ENCODE measurements at places on chromosomes 1 and 21.

GRCh38 chr1:19974822-19975416 lies 4.5 kb downstream of the PLA2G2A start:
- DNase-seq: no peak

GRCh38 chr1:205189131-205189530 lies 22.4 kb downstream of the DSTYK start:
- no peak for DNase-seq

GRCh38 chr1:232029315-232029714 lies 402.7 kb downstream of the DISC1 start:
- no peak for DNase-seq

GRCh38 chr1:44851308-44851707 lies 8.3 kb upstream of the PTCH2 start:
- DNase-seq: no peak

DNA sequence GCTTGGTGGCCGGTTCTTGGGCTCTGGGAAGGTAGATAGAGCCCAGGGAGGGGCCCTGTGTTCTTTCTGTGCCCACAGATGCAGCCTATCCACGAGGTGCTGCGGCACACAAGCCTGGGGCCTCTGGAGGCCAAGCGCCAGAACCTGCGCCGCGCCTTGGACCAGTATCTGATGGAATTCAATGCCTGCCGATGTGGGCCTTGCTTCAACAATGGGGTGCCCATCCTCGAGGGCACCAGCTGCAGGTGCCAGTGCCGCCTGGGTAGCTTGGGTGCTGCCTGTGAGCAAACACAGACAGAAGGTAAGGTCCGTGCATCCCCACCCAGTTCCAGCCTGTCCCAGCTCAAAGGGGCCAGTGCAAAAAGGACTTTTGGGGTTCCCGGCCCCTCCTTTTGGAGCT lies 53.5 kb downstream of the C8B start:
- DNase-seq: no peak

DNA sequence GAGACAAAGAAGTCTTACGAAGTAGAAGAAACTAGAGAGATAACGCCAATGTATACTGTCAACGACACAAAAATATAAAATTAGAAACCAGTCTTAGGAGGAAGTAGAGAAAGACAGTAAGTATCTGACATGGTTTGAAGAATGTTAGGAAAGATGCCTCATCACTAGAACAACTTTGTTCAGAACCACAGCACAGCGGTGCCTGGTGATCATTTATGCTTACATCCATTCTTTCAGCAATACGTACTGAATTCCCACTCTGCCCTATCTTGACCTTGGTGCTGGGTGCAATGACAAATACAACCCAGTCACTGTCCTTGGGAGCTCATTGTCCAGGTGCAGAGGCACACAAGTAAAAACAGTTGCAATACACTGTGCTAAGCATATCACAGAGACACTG lies 104.4 kb downstream of the TM2D1 start:
- DNase-seq: no peak

GRCh38 chr1:14546416-14546815 lies 52.1 kb upstream of the KAZN start:
- no peak for DNase-seq

DNA sequence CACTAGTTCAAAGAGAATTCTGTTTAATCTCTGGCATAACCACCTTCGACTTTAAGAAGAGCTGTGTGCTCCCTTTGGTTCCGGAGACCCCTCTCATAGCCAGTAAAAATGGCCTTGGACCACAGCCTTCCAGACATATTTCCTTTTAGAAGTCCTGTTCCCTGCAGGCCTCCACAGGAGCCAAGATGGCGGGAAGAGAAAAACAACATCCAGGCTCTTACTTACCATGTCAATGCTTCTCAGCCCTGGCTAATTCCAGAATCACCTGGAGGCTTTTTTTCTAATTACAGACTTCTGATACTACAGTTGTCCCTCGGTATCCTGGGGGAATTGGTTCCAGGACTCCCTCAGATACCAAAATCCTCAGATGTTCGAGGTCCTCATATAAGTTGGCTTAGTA lies 362.5 kb downstream of the PBX1 start:
- DNase-seq: no peak

- DNase-seq: no peak
Measured at GRCh38 chr1:151989211-151989862, 4.3 kb downstream of the S100A10 start.

- no peak for DNase-seq
Measured at GRCh38 chr1:235857756-235858155, 8.9 kb downstream of the LYST start.

DNA sequence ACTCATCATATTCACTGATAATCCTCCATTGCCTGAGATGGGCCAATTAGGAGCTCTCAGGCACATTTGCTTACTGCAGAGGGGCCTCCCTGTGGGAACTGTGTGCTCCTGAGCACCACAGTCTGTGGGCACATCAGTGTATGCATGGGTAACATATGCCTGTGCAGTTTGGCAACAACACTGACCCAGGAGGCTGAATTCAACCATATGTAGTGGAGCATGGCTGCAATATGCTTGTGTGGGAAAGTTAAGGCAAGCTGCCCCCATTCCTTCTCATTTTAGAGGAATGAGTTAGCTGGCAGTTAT lies 11.8 kb upstream of the FMOD start:
- no peak for DNase-seq

- DNase-seq: no peak
Measured at GRCh38 chr1:209363112-209363511, 220.4 kb upstream of the CAMK1G start.

- DNase-seq: no peak
Measured at GRCh38 chr1:86537928-86538695, 8.8 kb upstream of the CLCA4 start.

DNA sequence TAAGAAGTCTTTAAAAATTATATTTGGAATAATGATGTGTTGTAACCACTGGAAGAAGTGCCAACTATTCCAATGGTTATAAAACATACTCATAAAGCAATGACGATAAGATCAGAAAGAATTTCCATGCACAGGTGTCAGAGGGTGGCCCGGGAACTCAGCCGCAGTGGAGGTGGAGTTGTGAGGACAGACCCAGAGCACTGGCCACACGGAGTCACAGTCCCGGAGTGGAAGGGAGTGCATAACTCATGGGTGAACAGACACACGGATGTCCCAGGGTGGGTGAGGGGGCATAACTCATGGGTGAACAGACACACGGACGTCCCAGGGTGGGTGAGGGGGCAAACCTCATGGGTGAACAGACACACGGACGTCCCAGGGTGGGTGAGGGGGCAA lies 2.5 kb downstream of the KRTAP10-4 start:
- no peak for DNase-seq

GRCh38 chr1:77499466-77499865 lies 183.0 kb downstream of the ZZZ3 start:
- no peak for DNase-seq

GRCh38 chr1:88175120-88175630 lies 508.9 kb upstream of the PKN2 start:
- no peak for DNase-seq

- no peak for DNase-seq
Measured at GRCh38 chr1:236332092-236332758, 50.5 kb upstream of the ERO1B start.

DNA sequence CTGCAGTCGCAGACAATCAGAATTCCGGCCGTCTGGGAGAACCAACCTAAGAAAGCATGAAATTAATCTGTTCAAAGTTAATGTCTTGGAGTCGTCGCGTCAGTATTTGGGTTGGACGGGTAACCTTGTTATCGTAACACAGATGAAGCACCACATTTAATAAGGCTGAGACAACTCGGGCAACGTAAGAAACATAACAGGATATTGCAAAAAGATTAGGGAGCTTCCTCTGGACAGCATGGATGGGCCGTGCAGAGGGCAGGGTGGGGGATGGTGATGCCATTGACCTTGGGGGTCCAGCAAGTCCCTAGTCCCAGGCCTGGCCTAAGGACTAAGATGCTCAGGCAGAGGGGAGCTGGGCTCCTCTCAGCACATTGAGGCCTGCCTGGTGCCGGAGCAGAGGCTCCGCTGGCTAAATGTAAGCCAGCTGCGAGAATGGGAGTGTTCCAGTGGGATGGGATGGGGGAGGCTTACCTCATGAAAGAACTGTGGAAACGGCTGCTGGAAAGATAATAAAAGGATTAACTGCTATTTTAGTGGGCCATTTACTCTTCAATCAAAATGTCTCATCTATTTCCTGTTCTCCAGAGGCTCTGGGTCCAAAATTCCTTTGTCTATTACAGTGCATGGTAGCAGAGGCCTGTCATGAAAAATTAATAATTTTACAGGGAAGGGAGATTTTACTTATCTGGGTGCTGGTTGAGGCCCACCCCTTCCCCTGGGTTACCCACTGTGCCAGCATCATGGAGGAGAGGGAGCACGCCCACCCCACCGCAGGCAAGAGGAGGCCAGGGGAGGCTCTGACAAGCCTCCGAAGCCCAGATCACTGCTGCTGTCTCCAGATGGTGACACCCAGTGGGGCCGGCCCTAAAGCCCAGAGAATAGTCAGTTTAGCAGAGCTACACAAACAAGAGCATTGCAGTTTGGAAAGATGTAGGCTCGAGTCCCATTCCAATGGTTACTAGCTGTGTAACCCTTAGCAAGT lies 131.6 kb downstream of the DMRTB1 start:
- no peak for DNase-seq

- no peak for DNase-seq
Measured at GRCh38 chr1:245365095-245366020, 210.6 kb downstream of the KIF26B start.

DNA sequence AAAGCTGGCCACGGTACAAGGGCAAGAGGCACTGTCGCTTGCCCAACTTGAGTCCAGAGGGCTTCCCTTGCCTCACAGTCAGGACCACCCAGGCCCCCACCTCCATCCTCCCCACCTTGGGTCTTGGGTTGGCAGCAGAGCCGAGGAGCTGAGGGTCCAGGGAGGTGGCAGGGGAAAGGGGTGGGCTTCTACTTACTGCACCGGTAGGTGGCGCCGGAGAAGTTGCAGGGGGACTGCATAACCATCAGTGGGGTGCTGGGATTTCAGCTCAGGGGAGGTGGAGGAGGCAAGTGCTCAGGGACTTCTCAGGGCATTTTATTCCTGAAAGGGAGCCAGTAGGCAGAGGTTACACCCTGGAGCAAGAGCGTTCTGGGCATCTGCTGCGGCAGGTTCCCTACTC lies 44.0 kb downstream of the TRIM62 start:
- DNase-seq: no peak

- no peak for DNase-seq
Measured at GRCh38 chr21:41684381-41685245, 82.2 kb downstream of the RIPK4 start.

GRCh38 chr1:100358210-100358609 lies 5.9 kb downstream of the CDC14A start:
- DNase-seq: no peak

DNA sequence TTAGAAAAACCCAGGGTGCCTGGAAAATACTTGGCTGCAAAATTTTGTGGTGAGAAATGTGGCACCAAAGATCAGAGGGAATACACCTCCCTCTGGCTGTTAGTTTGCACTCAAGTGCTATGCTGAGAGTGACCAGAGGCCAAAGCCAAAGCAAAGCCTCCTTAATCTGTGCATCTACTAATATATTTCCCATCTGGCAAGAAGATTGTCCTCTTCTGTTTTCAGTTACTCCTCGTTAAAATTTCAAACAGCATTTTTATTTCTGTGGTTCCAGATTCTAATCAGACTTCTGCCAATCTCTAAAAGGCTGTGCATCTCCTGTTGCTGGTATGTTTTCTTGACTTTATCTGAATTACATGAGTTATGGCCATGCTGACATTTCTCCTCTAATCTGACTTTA lies 327.4 kb downstream of the TBX15 start:
- DNase-seq: no peak

- DNase-seq: no peak
Measured at GRCh38 chr1:221718381-221719277, 23.3 kb downstream of the DUSP10 start.

- no peak for DNase-seq
Measured at GRCh38 chr1:53567450-53567849, 108.3 kb downstream of the DMRTB1 start.

- no peak for DNase-seq
Measured at GRCh38 chr1:23215751-23216449, 1.4 kb downstream of the HTR1D start.

- DNase-seq: peak; percentile 5
Measured at GRCh38 chr1:183227422-183228346, 41.6 kb downstream of the LAMC2 start.

- no peak for DNase-seq
Measured at GRCh38 chr1:223350361-223350908, 13.5 kb downstream of the SUSD4 start.

DNA sequence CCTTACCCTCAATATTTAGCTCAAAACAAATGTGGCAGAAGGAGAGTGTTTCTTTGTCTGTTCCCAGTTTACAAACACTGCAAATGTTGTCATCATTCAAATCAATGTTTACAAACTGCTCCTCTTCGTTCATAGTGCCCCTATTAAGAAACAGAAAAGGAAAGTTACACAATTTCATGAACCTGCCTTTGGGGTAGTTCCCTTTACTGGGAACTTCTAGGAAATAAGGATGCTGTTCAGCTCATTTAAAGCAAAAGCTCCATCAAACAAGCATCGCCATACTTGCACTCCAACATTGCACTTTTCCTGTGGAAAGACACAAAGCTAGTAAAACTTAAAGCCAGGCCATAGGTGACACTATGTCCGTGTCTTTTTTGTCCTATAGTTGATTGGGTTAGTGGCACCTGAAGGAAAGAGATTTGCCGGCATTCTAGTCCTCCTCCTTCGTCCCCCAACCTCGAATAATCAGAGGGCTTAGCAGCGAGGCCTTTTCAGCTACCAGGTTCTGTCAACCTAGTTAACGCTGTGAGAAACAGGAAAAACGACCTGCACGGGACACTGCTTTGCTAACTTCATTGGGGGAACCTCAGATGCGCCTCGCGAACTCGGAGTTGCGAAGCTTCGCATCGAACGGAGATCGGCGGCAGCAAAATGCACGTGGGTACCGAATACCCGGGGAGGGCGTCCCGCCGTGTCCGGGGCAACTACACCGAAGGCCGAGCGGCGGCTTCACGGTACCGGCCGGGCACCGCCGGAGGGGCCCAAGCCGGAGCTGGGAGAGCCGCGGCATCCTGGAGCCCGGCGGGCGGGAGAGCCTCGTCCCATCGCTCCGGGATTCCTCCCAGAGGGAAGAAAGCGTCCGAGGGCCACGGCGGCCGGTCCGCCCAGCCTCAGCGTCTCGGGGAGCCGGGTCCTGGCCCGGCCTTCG lies 706 bp downstream of the C21orf91 start:
- DNase-seq: no peak

DNA sequence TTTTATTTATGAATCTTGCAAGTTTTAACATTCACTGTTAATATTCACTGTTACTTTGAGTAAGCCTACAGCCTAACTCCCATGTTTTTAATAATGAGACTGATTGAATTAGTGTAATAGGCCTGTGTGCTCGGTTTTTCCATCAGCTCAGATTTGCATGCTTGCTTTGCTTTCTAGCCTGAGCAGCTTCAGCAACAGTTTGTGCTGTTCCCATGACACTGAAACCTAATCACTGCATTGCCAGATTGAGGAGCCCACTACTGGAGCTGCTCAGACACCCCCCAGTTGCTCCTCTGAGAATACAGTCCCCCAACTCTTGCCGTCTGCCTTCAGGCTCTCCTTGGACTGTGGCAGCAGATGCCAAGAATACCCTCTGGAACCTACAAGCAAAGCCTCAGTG lies 695.4 kb downstream of the BRINP3 start:
- DNase-seq: no peak

- no peak for DNase-seq
Measured at GRCh38 chr1:233393926-233394680, 66.6 kb downstream of the MAP3K21 start.

GRCh38 chr1:8073112-8073855 lies 47.2 kb upstream of the ERRFI1 start:
- no peak for DNase-seq

GRCh38 chr1:243514927-243515326 lies 259.1 kb downstream of the SDCCAG8 start:
- DNase-seq: no peak
